ENCODE measurements at places on chromosomes 7 and 10.

DNA sequence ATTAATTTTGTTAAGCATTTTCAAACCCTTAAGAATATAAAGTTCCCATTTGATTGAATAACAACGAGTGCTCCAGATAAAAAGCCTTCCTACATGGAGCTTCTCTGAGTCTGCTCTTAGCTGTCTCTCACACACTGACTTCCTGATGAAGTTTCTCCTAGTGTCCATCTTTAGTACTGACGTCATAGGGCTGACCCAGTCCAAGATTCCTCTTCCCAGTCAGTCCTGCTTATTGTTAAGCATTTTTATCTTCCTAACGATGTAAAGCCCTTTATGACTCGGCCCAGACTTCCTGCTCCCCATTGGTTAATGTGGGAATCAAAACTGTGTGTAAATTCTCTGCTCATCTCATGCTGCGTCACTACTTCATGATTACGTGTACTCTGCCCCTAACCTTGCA lies 398.8 kb downstream of the TFEC start:
- DNase-seq = peak; percentile 38

- peak; percentile 2 for DNase-seq
These were observed 29.2 kb upstream of the ELOVL3 start for GRCh38 chr10:102196893-102197292.

DNA sequence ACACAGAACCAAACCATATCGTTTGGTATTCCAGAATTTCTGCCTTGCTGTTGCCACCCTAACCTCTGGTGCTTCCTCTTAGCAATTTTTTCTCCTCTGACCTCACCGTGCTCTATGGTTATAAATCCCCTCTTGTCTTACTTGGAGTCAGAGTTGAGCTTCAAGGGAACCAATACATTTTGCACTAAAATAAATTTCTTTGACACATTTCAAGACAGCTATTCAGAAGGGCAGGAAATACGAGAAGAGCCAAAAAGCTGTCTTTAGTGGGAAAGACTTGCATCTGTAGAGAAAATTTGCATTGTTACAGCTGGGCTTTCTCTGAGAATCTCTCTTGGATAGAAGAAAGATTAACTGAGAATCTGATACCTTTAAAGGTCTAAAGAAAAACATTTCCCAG lies 14.5 kb upstream of the AKR1C2 start:
- no peak for DNase-seq

- DNase-seq = no peak
These were observed 116.2 kb downstream of the ELMO1 start for GRCh38 chr7:37332243-37333016.

- DNase-seq = no peak
These were observed 39.4 kb upstream of the PRSS1 start for GRCh38 chr7:142709921-142710320.

DNA sequence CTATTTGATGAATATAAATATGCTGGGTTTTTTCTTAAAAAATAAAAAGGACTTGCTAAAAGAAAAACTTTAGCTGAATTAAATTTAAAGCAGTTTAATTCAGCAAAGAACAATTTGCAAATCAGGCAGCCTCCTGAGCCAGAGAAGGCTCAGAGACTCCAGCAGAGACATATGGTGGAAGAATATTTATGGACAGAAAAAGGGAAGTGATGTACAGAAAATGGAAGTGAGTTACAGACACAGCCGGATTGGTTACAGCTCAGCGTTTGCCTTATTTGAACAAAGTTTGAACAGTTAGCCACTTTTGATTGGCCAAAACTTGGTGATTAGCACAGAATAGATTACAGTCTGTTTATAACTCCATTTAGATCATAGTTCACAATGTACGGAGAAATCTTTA lies 110.3 kb downstream of the GAD2 start:
- DNase-seq = no peak

GRCh38 chr7:105496521-105496920 lies 25.6 kb downstream of the PUS7 start:
- DNase-seq = peak; percentile 20

- no peak for DNase-seq
These were observed 327.7 kb downstream of the GPR158 start for GRCh38 chr10:25502453-25502852.

DNA sequence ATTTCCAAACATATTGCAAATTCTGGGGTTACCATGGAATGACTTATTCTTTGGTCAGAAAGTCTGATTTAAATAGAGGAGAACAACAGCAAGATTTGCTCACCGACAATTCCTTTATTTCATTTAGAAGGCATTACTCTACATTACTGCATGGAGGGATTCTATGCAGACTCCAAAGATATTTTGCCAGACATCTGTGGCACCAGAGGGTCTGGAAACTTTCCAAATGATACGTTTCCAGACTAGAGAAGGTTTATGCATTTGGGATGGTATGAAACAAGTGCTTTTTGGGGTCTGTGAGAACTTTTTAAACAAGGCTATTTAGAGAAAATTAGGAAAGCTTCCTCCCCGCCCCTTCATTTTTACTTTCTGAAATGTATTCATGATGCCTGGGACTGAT lies 125.3 kb downstream of the SAMD9 start:
- no peak for DNase-seq

GRCh38 chr10:59709395-59710125 lies at the start of gene SLC16A9:
Gene SLC16A9 (minus strand): TSS chr10:59709850. CDS start chr10:59684291, 25,559 bp downstream.
- peak; percentile 20 for DNase-seq

DNA sequence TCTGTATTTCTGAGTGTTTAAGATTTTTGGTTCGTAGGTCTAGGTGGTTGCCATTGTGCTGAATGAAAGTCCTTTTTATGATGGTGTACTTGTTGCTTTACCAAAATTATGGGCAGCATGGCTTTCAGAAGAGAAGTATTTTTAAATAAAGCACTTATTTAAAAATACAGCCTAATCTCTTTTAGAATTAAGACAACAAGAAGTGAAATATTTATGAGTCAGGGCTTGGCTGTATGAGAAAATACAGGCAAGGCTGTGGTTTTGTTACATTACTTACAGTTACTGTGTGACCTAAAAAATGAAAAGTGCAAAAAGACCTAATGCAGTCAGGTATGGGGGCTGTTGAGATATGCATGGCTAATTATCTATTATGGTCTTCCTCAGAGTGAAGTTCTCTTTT lies 185.2 kb upstream of the PPP1R3A start:
- DNase-seq = peak; percentile 21

- peak; percentile 53 for DNase-seq
These were observed 12.1 kb upstream of the TRUB1 start for GRCh38 chr10:114925587-114926586.

DNA sequence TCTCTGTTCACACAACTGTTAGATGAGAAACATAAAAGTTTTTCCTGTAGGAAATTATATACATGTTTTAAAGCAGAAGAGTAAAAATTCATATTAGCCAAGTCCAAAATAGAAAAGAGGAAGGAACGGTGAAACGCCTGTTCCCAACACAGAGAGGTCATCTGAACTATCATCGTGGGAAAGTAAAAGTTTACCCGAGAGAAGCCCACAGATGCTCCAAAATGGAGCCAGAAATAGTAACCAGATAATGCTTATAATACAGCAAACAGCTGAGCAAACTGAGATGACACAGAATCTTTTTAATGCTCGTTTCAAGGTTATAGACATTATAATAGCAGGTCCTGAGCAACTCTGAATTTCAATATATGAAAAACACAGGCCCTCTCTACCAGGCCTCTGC lies 24.5 kb downstream of the FRMD4A start:
- no peak for DNase-seq

- DNase-seq = no peak
These were observed 114.2 kb downstream of the TES start for GRCh38 chr7:116324582-116324981.

GRCh38 chr10:114002422-114002821 lies 41.2 kb upstream of the ADRB1 start:
- DNase-seq = no peak

DNA sequence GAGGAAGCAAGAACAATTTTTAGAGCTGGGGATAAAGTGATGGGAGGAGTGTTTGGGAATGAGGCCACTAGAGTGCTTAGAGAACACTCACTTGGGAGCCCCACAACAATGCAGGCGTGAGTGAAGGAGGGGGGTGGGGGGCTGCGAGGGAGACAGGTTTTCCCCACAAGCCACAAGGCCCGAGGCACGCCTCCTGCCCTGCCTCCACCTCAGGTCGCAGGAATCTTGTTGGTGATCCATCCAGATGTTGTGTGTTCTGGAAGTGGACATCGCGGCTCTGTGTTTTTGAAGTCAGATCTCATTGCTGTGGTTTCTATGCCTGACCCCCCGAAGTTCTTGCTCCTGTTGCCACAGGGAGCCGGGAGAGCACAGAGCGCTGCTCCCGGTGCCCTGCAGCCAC lies 178.0 kb upstream of the BMPER start:
- DNase-seq = no peak

- no peak for DNase-seq
These were observed 136.0 kb upstream of the NAMPT start for GRCh38 chr7:106420736-106421135.

- no peak for DNase-seq
These were observed 108.3 kb downstream of the MTERF1 start for GRCh38 chr7:91771921-91772815.

GRCh38 chr10:93150289-93150688 lies 76.6 kb downstream of the CYP26A1 start:
- peak; percentile 30 for DNase-seq

DNA sequence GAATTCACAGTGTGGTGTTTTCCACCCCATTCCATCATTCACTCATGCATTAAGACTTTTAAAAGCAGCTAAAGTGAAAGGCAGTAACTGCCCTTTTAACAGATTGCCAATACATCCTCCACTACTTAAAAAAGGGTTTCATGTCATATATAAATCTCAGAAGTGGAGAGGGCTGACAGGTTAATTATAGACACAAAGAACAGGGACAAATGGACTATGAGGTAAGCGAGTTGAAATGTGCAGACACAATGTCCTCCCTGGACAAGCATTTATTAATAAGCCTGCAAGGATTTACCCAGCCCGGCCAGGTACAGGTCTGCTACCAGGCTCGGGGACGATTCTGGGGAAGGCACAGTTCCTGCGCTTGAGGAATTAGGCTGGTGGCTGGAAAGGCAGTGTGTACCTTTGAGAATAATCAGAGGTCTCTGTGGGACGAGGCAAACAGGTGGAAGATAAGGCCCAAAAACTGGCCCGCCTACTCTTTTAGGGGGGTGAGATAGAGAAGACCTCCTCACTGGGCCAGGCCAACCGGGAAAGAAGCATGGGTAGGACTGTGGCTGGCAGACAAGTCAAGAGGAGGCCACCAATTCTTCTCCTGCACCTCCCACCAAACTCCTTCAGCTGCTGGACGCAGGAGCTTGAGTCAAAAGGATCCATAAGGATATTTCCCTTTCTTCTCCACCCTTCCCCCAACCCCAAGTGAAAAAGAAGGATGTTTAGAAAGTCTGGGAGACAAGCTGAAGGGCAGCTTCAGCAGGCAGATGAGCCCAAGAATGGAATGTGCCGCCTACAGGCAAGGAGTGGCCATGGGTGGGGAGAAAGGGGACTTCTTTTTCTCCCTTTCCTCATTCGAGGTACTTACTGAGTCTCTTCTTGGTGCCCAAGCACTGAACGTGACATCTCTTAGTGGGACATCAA lies 1.5 kb downstream of the PDLIM1 start:
- no peak for DNase-seq

- DNase-seq = no peak
These were observed 7.0 kb upstream of the GPER1 start for GRCh38 chr7:1080921-1081255.

DNA sequence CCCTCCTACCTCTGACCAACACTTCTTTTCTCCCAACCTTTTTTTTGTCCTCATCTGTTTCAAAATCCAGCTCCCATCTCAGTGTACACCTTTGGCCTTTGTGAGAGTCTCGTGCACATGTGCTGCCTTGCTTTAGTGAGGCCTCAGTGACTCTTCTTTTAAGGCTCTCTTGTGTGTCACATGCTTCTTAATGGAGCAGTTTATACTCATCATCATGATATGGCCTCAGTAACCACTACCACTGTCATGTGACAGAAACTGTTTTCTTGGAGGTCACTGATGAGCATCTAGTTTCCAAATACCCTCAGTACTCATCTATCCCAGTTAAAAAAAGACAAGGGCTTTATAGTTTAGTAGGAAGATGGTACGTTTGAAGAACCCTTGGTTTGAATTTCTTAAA lies 8.1 kb upstream of the ARHGAP22 start:
- DNase-seq = peak; percentile 46

GRCh38 chr7:64893401-64893800 lies 9.7 kb upstream of the ZNF273 start:
- no peak for DNase-seq

DNA sequence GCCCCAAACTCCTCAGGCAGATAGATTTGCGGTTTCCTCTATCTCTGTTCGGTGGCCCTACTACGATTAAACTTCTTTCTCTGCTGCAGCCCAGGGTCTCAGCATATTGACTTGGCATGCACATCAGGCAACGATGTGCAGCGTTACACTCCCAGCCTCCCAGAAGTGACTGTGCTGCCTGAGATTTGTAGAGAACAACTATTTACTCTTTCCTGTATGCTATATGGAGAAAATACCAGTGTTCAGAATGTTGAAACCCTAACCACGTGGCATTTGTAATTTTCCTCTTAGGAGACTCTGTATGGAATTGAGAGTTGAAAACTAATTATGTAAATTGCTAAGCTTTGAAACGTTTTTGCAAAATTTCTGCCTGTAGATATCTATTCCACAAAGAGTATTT lies 50.9 kb downstream of the GNAI1 start:
- no peak for DNase-seq

GRCh38 chr10:101986624-101986971 lies 69.4 kb downstream of the ARMH3 start:
- no peak for DNase-seq

DNA sequence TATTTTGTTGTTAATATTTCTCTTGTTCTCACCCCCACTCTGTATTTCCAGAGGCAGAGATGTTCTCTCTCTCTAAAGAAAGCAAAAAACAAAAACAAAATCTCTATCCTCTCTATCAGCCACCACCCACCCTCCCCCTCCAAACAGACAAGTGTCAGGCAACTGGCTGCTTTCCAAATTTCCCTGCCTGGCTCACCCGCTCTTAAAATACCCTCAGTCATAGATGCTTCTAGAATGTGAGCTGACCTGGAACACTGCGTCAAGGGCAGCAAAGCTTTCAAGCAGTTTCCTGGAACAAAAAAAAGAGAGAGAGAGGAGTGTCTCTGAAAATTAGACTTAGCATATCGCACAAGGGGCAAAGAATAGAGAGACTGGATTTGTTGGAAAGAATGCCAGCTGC lies 341.0 kb upstream of the ZMIZ1 start:
- DNase-seq = no peak

- peak; percentile 96 for DNase-seq
These were observed 10.9 kb downstream of the LIMK1 start for GRCh38 chr7:74094224-74095101.
